ENCODE measurements at places on chromosomes 6 and 20.

GRCh38 chr6:125809570-125810170, 18.9 kb downstream of the NCOA7 start:
- DNase-seq: no peak

GRCh38 chr6:132004668-132005067, 53.5 kb upstream of the CCN2 start:
- no peak for DNase-seq

DNA sequence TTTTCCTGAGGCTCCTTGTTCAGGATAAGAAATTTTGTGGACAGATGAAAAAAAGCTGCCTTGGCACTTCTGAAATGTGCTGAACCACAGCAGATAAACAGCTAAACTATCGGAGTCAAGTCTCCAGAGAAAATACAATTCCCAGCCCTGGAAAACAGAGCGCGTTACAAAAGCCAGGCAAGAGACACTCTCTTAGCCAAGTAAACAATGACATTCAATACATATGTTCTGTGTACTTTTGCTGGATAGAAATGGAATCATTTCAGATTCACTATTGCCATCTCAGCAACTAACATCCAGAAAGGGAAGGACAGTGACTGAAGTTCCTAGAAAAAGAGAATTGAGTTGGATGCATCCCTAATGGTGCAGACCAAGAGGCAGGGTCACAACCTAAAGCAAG, 196.8 kb upstream of the NRSN1 start:
- DNase-seq: no peak

DNA sequence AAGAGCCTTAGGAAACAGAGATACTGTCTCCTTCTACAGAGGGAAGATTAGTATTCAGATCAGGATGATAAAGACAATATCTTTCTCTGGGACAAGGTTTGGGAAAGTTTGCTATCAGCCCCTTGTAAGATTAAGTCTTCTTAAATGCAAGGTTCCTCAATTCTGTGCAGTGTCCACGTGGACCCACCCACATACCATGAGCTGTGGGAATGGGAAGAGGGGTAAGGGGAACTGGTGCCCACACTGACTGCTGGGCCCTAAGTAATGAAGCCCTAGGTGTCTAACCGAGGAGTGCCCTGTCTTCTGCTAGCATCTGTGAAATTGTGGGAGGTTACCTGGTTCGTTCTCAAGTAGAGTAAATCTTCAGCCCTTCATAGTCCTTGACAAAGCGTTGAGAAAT, 5.8 kb upstream of the SSTR4 start:
- DNase-seq: no peak

GRCh38 chr6:16602035-16602434, 159.2 kb downstream of the ATXN1 start:
- DNase-seq: no peak
